ENCODE measurements at places on chromosomes 11 and 22.

GRCh38 chr11:102452461-102453301 lies at the start of gene TMEM123:
TMEM123 (minus strand) TSS chr11:102452765; CDS start chr11:102452623, 142 bp downstream.
- peak; percentile 87 for DNase-seq

GRCh38 chr22:48750826-48751440 lies 1076.7 kb downstream of the BRD1 start:
- DNase-seq = no peak

DNA sequence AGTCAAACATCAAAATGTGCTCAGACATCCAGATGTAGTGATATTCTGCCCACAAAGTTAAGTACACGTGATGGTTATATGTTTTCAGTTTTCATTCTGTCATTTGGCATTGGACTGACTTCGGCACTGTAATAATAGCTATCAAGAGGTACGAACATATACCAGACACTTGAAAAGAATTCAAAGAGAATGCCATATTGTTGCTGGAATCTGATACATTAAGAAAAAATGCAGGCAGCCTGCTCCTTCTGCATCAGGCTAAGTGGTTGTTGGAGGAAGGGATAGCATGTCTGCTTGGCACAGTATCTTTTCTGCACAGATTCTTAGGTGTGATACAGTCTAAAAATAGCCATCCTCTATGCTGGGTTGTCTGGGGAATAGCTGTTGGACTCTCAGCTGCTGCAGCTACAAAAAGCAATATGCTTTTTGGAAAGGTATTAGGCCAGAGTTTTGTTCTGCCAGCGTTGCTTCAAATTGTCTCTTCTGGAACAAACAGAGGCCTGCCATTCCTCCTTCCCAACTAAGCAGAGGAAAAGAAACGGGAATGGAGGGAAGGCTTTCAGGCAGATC lies 892.6 kb downstream of the TBC1D22A start:
- DNase-seq = no peak

- DNase-seq = peak; percentile 64
Measured at GRCh38 chr22:40533712-40534378, 102.7 kb downstream of the MRTFA start.

DNA sequence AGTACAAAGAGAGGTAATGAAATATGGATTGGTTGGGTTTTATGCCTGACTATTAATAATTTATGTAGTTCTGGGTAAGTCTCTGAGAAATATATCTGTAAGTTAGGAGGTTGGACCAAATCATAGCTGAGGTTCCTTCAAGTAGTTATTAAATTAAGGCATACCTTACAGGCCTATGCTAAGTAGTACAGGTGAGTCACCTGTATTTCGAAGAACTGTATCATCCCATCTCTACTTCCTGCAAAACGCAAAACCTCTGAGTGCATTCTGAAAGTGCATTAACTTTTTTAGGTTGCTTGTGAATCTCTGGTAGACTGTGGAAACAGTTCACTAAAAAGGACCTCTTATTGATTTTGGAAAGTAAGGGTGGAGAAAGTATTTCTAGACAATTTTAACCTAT lies 37.1 kb downstream of the APOL5 start:
- no peak for DNase-seq

GRCh38 chr22:37525073-37525745 lies 6.0 kb upstream of the CARD10 start:
- DNase-seq = no peak

GRCh38 chr11:133950874-133951326 lies 5.9 kb downstream of the IGSF9B start:
- DNase-seq = no peak

DNA sequence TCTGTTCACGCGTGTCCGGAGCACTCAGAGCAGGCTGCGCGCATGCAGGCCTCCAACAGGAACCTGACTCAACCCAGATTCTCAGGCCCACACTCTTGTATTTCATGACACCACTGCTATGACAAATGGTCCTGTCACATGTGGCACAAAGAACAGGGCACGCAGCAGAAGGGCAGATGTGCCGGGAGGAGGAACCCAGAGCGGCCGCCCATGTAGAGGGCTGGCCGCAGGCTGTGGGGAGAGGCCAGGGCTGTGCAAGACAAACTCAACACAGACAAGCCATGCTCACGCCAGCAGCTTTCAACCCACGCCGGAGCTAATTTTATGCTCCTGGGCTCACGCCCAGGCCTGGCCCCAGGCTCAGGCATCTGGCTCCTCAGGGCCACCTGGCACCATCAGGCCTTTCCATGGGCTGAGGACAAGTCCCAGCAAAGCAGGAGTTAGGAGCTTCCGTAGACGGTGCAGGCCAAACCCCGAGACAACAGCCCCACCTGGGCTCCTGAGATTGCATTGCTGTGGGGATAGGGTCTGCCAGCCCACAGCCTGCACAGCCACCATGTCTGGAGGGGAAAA lies 40.0 kb downstream of the DUSP8 start:
- DNase-seq = no peak

GRCh38 chr11:72244361-72245262 lies 636 bp upstream of the PHOX2A start:
- DNase-seq = no peak

- DNase-seq = no peak
Measured at GRCh38 chr11:77188633-77189491, 60.8 kb downstream of the MYO7A start.

GRCh38 chr11:111699579-111700156 lies 66.5 kb downstream of the PPP2R1B start:
- DNase-seq = no peak

DNA sequence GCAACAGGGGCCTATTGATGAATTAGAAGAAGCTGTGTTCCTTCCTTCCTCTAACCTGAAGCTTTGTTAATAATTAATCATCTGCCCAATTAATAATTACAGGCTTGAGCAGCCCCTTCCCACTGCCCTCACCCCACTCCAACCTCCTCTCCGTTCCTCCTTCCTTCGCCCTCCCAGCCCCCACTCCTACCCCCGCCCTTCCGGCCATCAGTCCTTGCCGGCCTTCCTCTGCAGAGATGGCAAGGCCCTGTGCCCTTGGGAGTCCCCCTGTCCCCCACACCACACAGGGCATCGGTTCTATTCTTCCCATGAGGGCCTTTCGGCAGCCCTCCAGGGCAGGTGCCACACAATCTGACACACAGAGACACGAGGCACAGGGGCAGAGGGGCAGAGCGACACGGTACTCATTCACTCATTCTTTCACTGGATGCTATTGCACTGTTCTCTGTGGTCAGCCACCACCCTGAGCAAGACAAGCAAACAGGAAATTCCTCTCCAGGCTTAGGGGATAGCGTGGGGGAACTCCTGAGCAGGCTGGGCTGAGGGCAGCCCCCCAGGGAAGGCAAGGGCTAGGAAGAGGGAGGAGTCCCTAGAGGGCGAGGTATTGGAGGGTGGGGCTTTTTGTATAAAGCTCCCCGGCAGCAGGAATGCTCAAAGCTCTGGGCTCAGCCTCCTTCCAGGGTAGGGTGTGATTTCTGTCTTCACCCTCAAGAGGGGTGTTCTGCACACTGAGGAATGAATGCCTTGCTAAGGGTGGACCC lies 14.7 kb downstream of the MGAT3 start:
- peak; percentile 18 for DNase-seq

DNA sequence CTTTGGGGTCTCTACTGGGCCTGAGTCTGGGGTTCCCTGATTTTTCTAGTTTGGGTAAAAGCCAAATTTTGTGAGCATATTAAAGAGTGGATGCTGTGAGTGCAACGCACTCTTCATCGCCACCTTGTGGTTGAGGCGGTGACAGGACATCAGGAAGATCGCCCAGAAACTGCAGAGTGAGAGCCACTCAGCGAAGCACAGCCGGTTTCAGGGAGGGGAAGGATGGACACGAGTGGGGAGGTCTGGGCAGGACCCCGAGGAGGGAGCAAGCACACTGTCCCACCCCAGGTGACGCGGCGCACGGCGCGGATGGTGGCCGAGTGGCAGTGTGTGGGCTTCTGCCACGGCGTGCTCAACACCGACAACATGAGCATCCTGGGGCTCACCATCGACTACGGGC lies 9.1 kb downstream of the SELENOO start:
- peak; percentile 60 for DNase-seq

GRCh38 chr22:44592126-44592823 lies 94.2 kb upstream of the RTL6 start:
- DNase-seq = no peak

GRCh38 chr11:61327669-61328071 lies 5.2 kb downstream of the DDB1 start:
- DNase-seq = no peak

- no peak for DNase-seq
Measured at GRCh38 chr11:95229199-95229992, 1.6 kb downstream of the SESN3 start.

- DNase-seq = no peak
Measured at GRCh38 chr11:43922744-43923405, 19.6 kb upstream of the C11orf96 start.

GRCh38 chr11:34501500-34501899 lies 12.1 kb downstream of the ELF5 start:
- no peak for DNase-seq

DNA sequence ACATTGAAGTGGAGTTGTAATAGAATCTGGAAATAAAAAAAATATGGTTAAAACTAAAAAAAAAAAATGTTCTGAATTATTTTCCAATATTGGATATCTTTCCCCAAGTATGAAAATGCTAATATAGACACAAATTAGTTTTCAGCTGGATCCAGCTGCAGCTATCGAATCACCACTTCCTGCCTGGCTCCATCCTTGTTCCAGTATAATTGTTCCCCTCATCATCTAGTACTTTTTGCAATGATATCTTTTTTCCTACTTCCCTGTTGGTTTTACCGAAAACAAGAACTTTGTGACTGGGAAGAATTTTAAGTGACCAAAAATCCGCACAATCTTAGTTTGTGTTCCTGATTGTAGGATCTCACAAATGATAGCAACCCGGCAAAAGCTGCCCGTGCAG lies 9.4 kb downstream of the OR4D9 start:
- no peak for DNase-seq

- DNase-seq = no peak
Measured at GRCh38 chr11:8766043-8766987, 83.7 kb downstream of the RPL27A start.

DNA sequence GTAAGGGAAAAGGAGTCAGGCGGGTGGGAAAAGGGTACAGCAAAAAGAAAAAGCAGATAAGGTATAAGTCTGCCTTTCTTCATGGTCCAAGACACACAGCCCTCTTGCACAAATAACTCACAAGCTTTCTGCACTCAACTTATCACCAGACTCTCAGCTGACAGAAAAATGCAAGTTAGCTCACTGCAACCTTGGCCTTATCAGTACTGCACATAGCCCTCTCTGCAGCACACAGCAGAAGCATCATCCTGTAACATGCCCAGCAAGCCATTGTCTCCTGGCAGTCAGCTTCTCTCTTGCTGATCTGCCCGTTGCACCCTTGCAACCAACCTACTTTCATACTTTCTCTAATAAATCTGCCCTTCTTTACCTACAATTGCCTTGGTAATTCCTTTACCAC lies 5.8 kb downstream of the ZBTB44 start:
- no peak for DNase-seq

DNA sequence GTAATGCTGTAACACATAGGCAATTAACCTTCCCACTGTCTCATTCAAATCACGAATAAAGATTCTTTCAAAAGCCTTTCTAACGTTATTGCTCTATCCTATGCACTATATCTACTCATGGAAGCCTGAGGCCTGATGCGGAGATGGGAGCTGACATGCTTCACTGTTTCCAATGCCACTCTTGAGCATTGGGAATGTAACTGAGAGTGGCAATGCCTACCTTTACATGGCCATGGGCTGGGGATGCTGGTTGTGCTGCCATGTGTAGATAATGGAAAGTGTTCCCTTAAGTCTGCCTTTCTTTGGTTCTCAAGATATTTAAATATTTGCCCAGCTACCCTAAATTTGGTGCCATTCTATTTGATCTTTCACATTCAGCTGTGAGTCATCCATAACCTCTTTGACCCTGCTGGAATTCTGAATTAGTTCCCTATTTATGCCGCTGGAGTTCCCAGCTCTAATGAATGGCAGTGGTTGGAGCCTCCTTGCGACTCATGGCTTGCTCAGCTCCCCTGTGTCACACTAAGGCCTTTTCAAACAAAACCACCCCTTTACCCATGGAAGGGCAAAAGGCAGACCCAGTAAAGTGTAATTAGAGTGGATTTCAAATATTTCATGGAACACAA lies 21.4 kb upstream of the DKK3 start:
- no peak for DNase-seq

DNA sequence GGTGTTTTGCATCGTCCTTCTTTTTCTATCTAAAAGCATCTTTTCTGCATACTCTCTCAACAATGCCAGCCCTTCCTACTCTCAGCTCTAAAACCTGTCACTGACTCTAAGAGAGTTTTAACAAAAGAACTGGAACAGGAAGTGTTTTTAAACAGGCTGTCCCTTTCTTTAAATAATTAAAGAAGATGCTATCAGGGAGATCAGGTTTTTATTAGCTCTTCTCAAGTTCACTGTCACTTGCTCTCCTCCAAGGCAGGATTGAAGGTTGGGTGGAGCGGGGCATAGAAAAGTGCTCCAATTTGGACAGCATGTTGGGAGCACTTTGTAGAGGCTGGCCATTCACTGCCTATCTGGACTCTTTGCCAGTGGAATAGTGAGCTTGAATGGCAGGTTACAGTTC lies 56.4 kb upstream of the BARX2 start:
- DNase-seq = no peak

GRCh38 chr11:69861901-69862300 lies 42.7 kb upstream of the FGF3 start:
- DNase-seq = no peak

- no peak for DNase-seq
Measured at GRCh38 chr22:35124691-35125219, 58.8 kb downstream of the ISX start.

GRCh38 chr11:27720277-27720830 lies 20.1 kb upstream of the BDNF start:
- DNase-seq = no peak

GRCh38 chr11:3723014-3723708 lies 52.0 kb upstream of the CHRNA10 start:
- no peak for DNase-seq

DNA sequence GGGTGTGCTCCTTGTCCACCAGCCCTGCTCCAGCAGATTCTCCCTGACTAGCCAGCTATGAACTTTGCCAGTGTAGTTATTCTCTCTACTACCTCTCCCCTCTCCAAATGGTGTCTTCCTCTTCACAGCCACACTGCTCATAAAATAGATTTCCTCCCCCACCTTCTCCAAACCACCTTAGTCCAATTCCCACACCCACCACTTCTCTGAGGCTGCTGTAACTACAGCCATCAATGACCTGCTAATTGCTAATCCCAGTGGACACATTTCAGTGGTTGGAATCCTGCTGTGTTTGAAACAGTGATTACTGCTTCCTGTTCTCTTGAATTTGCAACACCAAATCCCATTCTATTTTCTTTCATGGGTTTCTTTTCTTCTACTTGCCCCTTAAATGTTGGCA lies 23.4 kb downstream of the SYT9 start:
- DNase-seq = no peak

GRCh38 chr11:128690665-128691101 lies 3.2 kb upstream of the FLI1 start:
- no peak for DNase-seq

All from CD8-positive, alpha-beta memory T cell (primary cell).